ENCODE measurements at places on chromosomes 2 and 18.

DNA sequence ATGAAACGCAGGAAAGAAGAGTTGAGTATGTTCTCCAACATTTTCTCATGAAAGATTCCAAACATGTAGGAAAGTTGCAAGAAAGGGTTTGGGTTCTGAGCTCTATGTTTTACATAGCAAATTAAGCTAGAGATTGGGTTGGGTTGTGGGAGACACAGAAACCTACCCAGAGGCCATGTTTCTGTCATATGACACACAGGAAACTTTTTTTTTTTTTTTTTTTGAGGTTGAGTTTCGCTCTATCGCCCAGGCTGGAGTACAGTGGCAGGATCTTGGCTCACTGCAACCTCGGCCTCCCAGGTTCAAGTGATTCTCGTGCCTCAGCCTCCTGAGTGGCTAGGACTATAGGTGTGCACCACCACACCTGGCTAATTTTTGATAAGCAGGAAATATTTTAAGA is 57.6 kb downstream of the DOCK10 start:
- no peak for DNase-seq

- DNase-seq = no peak
Observed at GRCh38 chr2:46967990-46968647, 52.5 kb upstream of the MCFD2 start.

DNA sequence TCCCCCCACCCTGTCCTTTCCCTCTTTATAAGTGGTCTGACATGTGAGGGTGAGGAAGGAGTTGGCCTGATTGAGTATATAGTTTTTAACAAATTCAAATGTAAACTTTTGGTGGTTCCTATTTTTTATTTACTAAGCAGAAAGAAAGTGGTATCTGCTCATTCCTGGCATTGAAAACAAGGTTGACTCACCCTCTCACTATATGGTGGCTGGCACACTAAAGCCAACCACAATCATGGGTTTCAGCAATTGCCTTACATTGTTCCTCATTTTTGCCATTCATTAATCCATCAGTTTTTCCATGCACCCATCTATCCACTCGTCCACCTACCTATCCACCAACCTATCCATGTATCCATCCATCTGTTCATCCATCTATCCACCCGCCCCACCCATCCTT is 75.4 kb upstream of the IGFBP5 start:
- DNase-seq = no peak

DNA sequence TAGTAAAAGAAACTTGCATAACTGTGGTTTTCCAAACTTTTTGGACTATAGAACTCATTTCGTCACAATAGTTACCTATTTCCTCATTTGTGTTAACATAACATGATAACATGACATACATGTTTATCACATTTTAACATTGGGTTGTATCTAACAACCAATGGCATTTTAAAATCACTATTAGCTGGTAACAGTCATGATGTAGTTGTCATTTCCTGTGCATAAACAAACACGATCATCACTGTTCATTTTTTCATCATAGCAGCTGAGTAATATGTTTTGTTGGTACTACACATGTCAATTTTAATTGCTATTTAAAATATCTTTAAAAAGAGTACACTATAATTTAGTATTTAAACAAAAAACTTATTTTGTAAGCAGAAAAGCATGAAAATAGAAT is 402.4 kb downstream of the SATB2 start:
- no peak for DNase-seq

DNA sequence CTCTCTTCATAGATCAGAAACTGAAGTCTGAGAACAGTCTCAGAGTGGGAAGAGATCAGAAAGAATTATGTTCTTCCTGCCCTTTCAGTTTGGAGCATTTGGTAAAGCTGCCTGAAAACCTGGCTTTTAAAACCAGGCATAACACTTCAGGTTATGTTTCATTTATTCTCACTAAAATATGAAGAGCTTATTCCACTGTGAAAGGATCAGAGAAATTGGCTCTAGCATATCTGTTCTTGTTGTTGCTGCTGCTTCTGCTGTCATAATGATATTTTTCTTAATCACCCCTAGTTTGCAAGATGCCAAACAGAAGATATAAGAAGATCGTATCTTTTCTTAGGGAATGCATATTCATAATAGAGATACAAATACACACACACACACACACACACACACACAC is 476.9 kb downstream of the XIRP2 start:
- no peak for DNase-seq

GRCh38 chr2:164657129-164657528 is 35.8 kb upstream of the GRB14 start:
- no peak for DNase-seq

DNA sequence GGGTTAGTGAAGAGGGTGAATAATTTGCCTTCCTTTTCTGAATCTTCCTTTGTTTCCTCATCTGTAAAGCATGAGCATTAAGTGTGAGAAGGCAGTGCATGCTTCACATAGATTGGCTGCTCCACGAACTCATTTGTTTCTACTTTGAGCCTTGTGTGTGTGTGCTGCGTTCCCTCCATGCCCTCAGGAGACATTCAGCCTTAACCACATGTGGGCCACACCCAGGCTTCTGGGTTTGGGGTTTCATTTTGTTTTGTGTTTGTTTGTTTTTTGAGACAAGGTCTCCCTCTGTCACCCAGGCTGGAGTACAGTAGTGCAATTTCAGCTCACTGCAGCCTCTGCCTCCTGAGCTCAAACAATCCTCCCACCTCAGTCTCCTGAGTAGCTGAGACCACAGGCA is 843.3 kb downstream of the GALR1 start:
- no peak for DNase-seq

- no peak for DNase-seq
Observed at GRCh38 chr2:225468131-225468530, 68.6 kb downstream of the NYAP2 start.

DNA sequence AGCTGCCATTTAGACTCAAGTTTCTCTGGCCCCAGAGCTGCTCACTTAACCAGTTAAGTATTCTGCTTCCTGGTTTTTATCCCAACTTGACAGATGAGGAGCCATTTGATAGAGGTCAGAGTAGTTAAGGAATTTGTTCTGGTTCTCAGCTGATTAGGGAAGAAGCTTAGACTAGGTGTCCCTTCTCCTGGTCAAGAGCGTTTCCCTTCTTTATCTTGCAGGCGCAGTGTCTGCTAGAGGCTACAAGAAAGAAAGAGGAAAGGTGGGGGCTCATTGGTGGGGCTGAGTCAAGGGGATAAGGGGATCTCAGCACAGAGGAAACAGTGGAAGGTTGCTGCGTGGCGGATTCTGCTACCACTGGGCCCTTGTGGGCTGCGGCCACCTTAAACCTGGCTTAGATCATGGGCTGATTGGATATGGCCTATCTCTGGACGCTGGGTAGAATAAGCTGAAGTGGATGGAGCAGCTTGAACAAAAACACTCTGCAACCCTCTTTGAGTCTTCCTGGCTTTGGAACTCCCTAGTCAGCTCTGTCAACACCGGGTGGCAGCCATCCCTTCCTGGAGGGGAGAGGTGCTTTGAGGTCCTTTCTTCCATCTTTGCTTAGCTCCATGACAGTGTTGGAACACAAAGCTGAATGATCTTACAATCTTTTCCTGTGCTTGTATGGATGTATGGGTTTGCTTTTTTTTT is 70.8 kb downstream of the QPCT start:
- peak; percentile 70 for DNase-seq

DNA sequence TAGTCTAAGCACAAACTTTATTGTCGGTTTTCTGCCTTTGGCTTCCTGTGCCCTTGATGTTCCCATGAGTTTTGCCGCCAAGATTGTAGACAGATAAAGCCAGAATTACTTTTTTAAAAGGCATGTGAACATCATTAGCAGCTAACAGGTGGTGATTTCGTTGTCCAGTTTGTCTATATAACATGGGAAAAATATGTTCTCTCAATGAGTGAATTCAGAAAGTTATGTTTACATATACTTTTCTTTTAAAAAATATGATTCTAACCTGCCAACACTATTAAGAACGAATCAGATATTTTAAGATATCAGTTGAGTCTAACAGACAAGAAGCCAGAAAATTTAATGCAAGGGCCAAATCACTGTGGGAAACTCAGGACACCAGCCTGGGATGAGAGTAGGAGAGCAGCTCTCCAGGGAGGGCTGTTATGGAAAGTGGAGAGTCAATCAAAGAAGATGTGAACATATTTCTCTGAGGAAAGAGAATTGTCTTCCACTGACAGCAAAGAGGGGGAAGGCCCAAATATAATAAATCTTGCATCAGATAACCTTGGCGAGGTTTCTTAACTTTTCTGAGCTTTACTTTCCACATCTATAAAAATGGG is 311.3 kb downstream of the ARHGAP15 start:
- no peak for DNase-seq

Data from COR-L47 (cell line).